ENCODE measurements at places on chromosomes 7 and 10. TPM values are rescaled to one million over a fixed set of nuclear protein-coding genes. Genes with fewer than 3 reads are reported as not detected.

The UBE2D1 gene
- total RNA-seq, result 35.4 TPM

The EN2 gene
- total RNA-seq, result not detected

The OPN4 gene
- total RNA-seq, result 1.0 TPM

The UNCX gene
- total RNA-seq, result not detected

The PTPRZ1 gene
- 1.8 TPM for total RNA-seq

The KIF11 gene
- 1.0 TPM for total RNA-seq
